MG63 (cell line): ENCODE measurements at places on chromosomes 1 and 21. TPM values are rescaled to one million over a fixed set of nuclear protein-coding genes. Genes with fewer than 3 reads are reported as not detected.

Gene TDRD5
- not detected in 2 replicates for total RNA-seq

Gene ERO1B
- total RNA-seq: 0.40 and 0.86 TPM in 2 replicates

Gene CD53
- not detected in 2 replicates for total RNA-seq

Gene SLAMF6
- not detected in 2 replicates for total RNA-seq

- no peak for DNase-seq
Measured at GRCh38 chr1:115939455-115939854, 36.9 kb upstream of the SLC22A15 start.

DNA sequence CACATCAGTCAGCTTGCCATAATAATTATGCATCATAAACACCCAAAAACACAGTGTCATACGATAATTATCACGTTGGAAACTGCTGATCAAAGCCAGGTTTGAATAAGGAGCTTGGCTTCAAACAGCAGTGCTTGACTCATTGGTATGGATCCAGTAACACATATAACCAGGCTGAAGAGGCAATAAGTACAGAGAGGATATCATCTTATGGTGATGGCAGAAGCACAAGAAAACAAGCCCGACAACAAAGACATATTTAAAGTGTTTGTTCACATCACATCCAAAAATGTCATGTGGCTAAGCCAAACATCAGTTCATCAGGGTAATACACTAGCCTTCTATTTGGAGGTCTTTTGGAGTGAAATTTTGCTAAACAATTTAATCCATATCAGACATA, 389.7 kb downstream of the NCAM2 start:
- no peak for DNase-seq

GRCh38 chr1:235557495-235557894, 53.2 kb upstream of the B3GALNT2 start:
- no peak for DNase-seq

DNA sequence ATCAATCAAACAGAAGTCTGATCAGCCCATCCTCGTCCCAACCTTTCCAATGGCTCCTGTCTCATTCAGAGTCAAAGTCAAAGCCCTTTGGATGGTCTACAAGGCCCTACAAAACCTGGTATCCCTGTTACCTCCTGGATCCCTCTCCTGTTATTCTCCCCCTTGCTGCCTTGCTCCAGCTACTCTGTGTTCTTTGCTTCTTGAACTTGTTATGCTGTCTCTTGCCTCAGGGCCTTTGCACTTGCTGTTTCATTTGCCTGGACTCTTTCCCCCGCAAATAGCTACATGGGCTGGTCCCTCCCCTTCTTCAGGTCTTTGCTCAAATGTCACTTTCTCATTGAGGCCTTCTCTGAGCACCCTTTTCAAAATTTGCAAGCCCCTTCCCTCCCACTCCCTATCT, 1.4 kb upstream of the CSF3R start:
- DNase-seq: no peak

- no peak for DNase-seq
Measured at GRCh38 chr1:52636721-52637695, 4.0 kb downstream of the SHISAL2A start.

GRCh38 chr1:61743716-61744580, 1.7 kb downstream of the PATJ start:
- DNase-seq: no peak

DNA sequence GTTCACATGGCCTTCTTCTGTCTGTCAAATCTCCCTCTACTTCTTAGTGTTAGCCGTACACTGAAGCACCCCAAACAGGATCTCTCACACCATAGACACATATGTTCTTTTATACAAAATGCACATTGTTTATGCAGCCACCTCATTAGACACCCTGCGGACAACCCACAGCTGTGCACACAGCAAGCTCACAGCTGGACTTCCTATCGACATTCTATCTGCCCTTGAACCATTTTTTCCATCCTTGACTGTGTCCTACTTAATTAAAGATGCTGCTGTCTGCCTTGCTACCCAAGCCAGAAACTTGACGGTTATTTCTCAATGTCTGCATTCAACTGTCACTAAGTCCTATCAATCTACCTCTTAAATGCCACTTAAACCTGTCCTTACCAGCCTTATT, 3.2 kb upstream of the ZBTB21 start:
- no peak for DNase-seq

DNA sequence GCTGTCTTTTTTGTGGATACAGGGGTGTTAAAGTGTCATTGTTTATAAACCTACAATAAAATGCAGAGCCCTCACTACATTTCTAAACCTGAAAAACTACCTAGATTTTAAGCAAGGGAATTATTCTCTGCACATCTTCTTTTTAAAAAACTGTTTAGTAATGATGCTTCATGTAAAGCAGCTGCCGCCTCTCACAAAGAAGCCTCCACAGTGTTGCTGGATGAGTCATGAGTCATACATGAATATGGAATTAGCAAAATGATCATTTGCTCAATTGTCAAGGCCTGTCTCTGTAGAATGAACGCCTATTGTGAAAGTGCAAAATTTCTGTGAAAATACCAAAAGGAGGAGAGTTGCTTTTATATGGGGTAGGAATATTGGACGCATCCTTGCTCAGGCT, 259.5 kb upstream of the CHRM3 start:
- no peak for DNase-seq

GRCh38 chr21:39022035-39022434, 161.2 kb downstream of the PSMG1 start:
- DNase-seq: no peak

DNA sequence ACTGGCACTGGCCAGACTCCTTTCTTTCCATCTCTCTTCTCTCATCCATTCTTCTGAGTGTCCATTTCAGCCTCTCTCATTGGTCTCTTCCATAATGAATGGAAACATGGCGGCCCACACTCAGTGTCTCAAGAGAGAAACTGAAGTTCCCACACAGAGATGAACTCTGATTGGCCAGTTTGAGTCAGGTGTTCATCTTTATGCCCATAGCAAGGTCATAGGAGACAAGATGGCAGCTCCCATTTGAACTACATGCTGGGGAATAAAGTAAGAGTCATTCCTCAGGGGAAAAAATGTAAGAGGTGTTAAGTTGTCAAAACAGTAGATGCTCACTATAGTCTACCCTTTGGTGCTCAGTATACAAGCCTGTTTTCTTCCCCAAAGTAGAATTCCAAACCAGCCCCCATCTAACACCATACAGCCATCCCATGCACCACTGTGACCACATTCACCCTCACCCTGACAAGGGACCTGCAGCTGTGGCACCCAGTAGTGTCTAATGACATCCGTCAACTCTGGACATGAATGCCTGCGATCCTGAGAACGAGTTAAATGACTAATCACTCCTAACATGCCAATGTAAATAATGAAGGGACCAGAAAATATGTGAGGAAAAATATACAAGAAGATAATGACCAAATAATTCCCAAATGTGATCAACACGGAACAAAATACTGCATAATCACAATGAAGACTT, 12.4 kb downstream of the CDA start:
- DNase-seq: peak; percentile 37

DNA sequence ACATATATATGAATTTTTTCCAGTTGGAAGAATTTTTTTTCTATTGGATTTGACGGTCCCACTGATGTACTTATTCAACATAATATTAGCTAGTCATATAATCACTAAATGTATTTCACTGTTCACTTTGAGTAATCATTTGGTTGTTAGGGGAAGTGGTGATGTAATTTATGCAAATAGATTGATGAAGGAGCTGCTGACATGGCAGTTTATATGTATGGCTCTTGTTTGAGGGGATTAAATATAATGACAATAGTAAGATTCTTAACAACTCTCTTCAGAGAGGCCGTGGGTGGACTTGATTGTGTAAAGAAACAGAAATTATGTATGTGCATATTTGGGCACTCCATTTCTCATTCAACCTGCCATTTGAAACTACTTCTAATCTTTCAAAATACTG, 653.6 kb upstream of the ADGRL4 start:
- DNase-seq: no peak

DNA sequence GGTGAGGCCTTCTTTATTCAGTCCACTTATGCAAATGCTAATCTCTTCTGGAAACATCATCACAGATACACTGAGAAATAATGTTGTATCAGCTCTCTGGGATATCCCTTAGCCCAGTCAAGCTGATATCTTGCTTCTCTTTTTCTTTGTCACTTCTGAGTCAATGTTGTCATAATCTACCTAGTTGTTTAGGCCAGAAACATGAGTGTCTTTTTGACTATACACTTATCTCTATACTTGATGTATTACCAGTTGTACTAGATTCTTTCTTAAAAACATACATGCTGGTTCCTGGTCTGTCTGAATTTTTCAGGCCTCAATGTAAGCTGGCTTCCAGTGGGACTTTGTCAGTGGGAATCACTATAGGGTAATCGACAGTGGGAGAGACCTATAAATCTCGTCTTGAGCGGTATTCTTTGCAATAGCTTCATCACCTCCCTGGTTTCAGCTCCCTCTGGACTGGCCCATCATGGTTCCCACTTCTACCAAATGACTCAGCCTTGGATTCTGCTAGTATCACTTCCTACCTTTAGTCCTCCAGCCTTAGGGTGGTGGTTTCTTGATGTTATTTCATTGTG, 135.2 kb upstream of the CYYR1 start:
- DNase-seq: no peak

DNA sequence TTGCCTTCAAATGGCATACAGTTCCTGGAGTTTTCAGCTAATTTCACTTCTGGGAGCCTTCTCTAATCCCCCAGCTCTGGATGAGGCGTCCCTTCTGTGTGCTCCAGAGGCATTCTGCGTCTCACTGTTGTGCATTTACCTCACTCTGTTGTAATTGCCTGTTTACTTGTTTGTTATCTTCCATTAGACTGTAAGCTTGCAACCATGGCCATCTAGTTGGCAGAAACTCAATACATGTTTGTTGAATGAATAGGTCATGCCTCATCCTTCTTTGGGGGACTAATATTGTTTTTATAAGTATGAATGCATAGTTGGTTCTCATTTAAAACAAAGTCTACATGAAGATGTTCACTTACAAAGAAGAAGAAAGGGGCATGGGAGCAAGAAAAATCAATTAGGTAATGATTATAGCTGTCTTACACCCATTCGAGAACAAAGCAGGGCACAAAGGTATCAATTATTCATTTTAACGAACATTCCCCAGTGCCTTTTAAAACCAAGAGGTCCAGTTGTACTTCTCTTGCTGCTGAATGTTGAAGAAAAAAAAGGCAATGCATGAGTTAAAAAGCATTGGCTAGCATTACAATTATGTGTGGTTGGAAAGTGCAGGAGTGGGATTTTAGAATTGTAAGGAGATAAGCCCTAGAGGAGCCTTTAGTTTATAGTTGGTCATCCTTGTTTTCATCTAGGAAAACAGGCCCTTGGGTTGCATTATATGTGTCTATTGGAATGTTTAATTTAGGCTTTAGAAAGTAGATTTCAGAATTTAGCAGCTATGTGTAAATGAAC, 6.0 kb downstream of the RGL1 start:
- no peak for DNase-seq

- DNase-seq: no peak
Measured at GRCh38 chr1:107153014-107153413, 12.2 kb downstream of the NTNG1 start.

GRCh38 chr1:228867951-228868730, 132.9 kb downstream of the RHOU start:
- DNase-seq: no peak

DNA sequence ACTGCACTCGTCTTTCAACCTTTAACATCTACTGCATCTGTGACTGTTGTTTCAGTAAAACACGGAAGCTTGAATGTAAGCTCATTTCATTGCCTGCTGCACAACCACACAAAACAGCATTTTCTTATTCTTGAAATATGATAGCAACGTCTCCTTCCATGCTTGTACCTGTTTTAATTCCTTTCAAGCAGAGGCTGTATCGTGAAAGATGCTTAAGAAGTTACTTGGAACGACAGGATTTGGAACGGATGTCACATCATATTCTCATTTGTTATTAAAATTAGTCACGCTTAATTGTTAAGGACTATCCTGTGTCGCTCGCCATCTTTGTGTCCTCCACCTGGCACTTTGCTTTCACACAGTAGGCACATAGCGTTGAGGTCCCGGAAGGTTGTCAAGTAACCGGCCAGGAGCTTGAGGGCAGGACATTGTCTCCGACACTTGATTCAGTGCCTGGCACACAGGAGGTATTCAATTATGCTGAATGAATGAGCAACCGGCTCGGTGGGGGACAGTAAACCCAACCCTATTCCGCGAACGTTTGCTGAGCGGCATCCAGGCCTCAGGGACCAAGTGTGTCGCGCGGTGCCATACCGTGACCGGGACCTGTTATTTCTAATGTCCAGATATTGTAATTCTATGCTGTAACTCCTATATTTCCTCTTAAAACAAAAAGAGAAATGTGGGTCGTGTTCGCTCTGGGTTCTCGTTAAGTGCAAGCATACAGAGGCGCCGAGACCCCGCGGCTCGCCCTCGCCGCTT, 499 bp upstream of the SH3GLB1 start:
- no peak for DNase-seq

GRCh38 chr1:178563099-178563820, 50.4 kb downstream of the TEX35 start:
- no peak for DNase-seq

- DNase-seq: no peak
Measured at GRCh38 chr1:86765073-86765472, 60.7 kb downstream of the SH3GLB1 start.

DNA sequence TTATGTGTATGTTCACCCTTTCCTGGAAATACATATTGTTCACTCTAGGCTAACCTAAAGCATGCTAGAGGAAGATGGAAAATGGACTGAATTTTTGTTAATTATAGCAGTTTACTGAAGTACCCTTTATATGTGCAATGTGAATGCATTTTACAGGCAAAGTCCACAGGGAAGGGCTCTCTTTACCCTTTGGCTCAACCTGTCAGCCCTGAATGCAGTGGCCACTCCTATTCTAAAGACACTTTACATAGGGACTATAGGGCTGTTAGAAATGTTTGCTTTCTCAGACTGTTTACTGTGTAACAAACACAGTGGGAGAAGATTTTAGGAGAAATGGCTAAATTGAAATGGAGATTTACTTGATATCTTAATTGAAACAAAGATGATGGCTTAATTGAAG, 78.5 kb downstream of the BRINP2 start:
- no peak for DNase-seq

DNA sequence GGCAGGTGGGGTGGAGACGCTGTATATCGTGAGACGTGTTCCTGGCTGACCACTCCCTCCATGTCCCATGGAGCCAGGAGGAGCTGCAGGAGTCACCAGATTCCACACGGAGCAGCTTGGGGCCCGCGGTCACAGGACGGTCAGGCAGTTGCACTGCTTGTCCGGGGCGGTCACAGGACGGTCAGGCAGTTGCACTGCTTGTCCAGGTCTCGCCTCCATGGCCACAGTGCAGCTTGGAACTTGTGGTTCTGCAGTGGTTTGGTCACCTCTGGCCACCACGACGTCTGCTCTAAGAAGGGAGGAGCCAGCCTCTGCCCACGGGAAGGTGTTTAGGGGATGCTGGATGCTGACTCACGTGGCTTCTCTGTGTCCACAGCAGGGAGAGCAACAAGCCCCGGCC, 33.0 kb downstream of the SLX9 start:
- DNase-seq: no peak

DNA sequence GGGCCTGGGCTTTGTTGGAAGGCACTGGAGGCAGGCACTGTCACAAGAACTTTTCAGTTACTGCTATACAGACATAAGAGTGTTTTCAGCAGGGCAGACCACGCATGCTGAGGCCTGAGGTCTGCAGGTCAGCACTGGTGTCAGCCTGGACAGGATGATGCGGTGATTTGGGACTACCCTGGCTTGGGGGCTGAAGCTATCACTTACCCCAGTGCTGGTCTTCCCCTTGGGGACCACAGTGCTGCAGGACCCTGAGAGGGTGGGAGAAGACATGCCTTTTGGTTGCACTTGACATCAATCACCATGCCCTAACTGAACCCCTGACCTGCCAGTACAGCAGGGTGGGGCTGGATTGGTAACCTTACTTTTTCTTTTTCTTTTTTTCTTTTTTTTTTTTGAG, 9.2 kb downstream of the DMRTB1 start:
- DNase-seq: no peak

GRCh38 chr1:112998592-112999235, 42.7 kb upstream of the SLC16A1 start:
- DNase-seq: peak; percentile 64
